SJSA1 (cell line): ENCODE measurements at places on chromosomes 7 and 10. TPM values are rescaled to one million over a fixed set of nuclear protein-coding genes. Genes with fewer than 3 reads are reported as not detected.

DNA sequence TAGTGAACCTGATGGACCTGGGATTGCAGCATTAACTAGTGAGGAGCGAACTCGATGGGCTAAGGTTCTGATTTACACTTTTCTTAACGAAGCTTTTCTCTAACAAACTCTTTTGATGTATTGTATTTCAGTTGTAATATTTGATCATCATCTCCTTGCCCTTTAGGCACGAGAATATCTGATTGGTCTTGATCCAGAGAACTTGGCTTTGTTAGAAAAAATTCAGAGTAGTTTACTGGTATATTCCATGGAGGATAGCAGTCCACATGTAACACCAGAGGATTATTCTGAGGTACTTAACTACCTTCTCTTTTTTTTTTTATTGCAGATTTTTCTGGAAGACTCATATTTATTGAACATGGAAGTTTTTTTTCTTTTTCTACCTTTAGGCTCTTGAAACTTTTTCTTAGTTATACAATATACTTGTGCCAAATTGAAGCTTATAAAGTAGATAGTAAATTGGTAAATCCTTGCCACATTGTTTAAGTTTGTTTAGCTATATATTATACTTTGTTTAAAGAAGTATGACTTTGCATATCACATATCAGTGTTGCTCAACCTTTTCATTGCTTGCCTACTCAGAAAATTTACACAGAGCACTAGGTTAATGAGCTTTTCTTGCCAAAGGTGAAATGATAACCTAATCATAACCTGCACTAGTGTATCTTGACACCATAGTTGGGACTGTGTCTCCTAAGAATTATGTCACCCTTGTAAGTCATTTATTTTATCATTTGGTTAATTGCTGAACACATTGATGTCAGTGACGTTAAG lies 30.4 kb downstream of the CROT start:
- peaks cover under 1% of the 10 kb centered on the region; the same call in 1 of the 2 replicates for H3K36me3 ChIP-seq
- no peaks in the 10 kb centered on the region for H3K27me3 ChIP-seq
- H3K4me3 ChIP-seq: no peak overlapping the region

The DLG5 gene
- total RNA-seq: 19.5 and 27.6 TPM in 2 replicates

DNA sequence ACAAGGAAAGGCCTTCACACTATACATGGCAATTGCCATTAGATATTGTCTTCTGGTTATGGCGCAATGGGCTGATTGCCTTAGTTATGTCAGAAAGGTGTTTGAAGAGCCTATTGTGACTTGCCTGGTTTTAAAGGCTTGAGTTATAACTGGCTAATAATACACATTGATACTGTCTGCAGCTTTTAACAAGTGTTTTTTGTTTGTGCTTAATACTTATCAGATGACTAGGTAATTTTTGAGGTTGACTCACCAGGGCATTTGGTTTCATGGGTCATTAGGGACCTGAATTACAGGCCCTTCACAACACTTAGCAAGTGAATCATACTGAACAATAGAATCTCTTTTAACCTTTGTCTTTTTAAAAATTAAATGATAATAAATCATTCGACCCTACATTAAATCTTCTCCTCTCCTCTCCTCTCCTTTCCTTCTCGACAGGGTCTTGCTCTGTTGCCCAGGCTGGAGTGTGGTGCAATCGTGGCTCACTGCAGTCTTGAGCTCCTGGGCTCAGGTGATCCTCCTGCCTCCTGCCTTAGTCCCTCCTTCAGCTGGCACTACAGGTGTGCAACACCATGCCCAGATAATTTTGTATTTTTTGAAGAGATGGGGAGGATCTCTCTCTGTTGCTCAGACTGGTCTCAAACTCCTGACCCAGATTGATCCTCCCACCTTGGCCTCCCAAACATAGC lies 196.3 kb downstream of the JCAD start:
- H3K4me3 ChIP-seq: no peak overlapping the region
- DNase-seq: no peak
- peaks cover 49% of the 10 kb centered on the region for H3K4me1 ChIP-seq

The MCM10 gene
- 37.5 and 39.3 TPM in 2 replicates for total RNA-seq

The DIP2C gene
- 14.0 and 17.5 TPM in 2 replicates for total RNA-seq

GRCh38 chr7:26329520-26330255 lies 38.0 kb downstream of the SNX10 start:
- no peaks in the 10 kb centered on the region for H3K36me3 ChIP-seq
- H3K4me1 ChIP-seq: no peaks in the 10 kb centered on the region
- no peaks in the 10 kb centered on the region for H3K27me3 ChIP-seq

The SLC26A3 gene
- total RNA-seq: not detected in 2 replicates

DNA sequence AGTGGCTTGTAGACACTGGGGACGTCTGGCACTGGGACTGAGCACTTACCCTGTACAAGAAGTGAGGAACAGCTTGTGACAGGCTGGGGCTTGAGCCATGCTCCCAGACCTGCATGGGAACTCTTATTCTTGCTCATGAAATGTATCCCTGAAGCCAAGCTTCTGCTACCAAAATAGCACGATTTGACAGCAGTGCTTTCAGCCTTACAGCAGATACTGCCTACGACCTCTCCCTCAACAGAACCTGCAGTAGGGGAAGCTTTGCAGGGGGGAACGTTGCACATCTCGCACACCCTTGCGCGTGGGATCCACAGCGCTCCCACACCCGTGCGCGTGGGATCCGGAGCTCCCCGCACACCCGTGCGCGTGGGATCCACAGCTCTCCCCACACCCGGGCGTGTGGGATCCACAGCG lies 88.0 kb downstream of the CREM start:
- no peaks in the 10 kb centered on the region for H3K36me3 ChIP-seq
- H3K27me3 ChIP-seq: no peaks in the 10 kb centered on the region
- no peak overlapping the region for H3K4me3 ChIP-seq

DNA sequence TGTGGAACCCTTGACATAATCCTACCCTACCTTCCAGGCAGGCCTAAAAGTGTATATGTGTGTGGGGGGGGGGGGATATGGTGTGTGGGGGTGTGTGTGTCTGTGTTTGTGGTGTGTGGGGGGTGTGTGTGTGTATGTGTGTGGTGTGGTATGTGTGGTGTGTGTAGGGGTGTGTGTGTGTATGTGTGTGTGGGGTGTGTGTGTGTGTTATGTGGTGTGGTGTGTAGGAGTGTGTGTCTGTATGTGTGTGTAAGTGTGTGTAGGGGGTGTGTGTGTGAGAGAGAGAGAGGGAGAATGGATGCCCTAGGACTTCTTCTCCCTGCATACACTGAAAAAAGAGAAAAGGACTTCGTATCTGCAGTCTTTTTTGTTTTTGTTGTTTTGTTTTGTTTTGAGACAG lies 12.3 kb upstream of the IMPDH1 start:
- no peak for DNase-seq
- H3K4me3 ChIP-seq: no peak overlapping the region
- H3K27me3 ChIP-seq: no peaks in the 10 kb centered on the region

DNA sequence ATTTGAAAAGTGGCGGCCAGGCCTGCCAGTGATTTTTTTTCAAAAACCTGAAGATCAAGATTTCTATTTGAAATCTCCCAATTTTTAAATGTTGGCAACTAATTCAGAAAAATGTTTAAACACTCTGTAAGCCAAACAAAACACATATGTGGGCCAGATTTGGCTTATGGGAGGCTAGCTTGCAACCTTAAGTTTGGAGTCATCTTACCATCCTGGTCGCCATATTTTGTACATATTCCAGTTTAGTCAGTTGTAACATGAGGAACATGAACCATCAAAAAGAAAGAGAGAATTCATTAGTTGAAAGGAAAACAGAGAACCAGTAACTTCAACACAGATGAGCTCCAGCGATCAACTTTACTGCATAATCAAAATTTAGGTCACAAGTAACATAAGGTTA lies 115.4 kb downstream of the TMEM26 start:
- H3K4me1 ChIP-seq: no peaks in the 10 kb centered on the region
- no peak overlapping the region for H3K4me3 ChIP-seq
- DNase-seq: no peak
- no peak overlapping the region for H3K27ac ChIP-seq
- H3K27me3 ChIP-seq: no peaks in the 10 kb centered on the region
- H3K36me3 ChIP-seq: no peaks in the 10 kb centered on the region

The PAPOLB gene
- not detected in 2 replicates for total RNA-seq

The LIPN gene
- not detected in 2 replicates for total RNA-seq

The MBL2 gene
- not detected in 2 replicates for total RNA-seq

The OR13A1 gene
- not detected in 2 replicates for total RNA-seq

- H3K27ac ChIP-seq: no peak overlapping the region
- no peak overlapping the region for H3K4me3 ChIP-seq
- H3K27me3 ChIP-seq: no peaks in the 10 kb centered on the region
- H3K4me1 ChIP-seq: no peaks in the 10 kb centered on the region
- no peak for DNase-seq
Measured at GRCh38 chr10:91983416-91983815, 59.8 kb downstream of the BTAF1 start.

DNA sequence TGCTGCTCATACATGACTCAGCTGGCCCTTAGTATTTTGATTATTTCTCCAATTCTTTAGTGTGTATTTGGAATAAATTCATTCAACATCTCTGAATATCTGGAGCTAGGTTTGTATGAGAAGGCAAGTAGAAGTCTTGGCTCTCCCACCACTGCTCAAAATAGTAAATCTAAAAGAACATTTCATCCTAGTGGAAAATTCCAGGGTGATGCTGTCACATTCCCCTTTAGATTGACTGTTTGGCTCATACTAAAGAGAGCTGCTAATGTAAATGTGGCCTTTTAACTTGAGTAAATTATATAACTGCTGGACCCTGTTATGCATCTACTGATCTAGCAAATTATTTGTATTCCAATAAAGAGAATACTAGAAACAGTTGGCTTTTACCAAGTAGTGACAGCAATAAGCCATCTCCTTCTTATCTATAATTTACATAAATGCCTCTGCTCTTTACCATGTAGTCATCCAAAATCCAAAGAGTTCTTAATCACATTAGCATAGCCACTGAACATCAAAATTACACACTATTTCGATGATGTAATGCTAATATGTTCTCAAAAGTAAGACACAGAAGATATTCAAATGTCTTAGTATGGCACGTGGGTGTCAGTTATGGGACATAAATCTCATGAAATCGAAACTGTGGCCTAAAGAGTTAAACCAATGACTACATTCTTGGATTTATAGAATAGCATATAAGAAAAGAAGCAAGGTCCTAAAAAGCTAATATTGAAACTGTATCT lies 86.9 kb upstream of the KCND2 start:
- no peaks in the 10 kb centered on the region for H3K4me1 ChIP-seq
- no peak overlapping the region for H3K27ac ChIP-seq
- H3K27me3 ChIP-seq: no peaks in the 10 kb centered on the region
- no peaks in the 10 kb centered on the region for H3K36me3 ChIP-seq

GRCh38 chr10:22029445-22030236 lies 26.1 kb upstream of the DNAJC1 start:
- no peak overlapping the region for H3K27ac ChIP-seq

The RUFY2 gene
- 21.4 and 21.8 TPM in 2 replicates for total RNA-seq

The ACHE gene
- total RNA-seq: 0.16 TPM in 1 of 2 replicates, not detected in the other

GRCh38 chr10:48545462-48546145 lies 59.3 kb downstream of the ARHGAP22 start:
- no peak overlapping the region for H3K27ac ChIP-seq
- DNase-seq: no peak
- no peaks in the 10 kb centered on the region for H3K36me3 ChIP-seq
- no peaks in the 10 kb centered on the region for H3K27me3 ChIP-seq

- no peak for DNase-seq
- H3K4me3 ChIP-seq: no peak overlapping the region
- H3K36me3 ChIP-seq: no peaks in the 10 kb centered on the region
- H3K27ac ChIP-seq: no peak overlapping the region
- H3K4me1 ChIP-seq: no peaks in the 10 kb centered on the region
Measured at GRCh38 chr10:107056182-107056581, 108.3 kb downstream of the SORCS1 start.

GRCh38 chr7:25460433-25460832 lies 232.1 kb upstream of the NPVF start:
- no peaks in the 10 kb centered on the region for H3K4me1 ChIP-seq
- H3K4me3 ChIP-seq: no peak overlapping the region
- H3K27ac ChIP-seq: no peak overlapping the region
- H3K36me3 ChIP-seq: no peaks in the 10 kb centered on the region

The GIMAP1 gene
- not detected in 2 replicates for total RNA-seq

DNA sequence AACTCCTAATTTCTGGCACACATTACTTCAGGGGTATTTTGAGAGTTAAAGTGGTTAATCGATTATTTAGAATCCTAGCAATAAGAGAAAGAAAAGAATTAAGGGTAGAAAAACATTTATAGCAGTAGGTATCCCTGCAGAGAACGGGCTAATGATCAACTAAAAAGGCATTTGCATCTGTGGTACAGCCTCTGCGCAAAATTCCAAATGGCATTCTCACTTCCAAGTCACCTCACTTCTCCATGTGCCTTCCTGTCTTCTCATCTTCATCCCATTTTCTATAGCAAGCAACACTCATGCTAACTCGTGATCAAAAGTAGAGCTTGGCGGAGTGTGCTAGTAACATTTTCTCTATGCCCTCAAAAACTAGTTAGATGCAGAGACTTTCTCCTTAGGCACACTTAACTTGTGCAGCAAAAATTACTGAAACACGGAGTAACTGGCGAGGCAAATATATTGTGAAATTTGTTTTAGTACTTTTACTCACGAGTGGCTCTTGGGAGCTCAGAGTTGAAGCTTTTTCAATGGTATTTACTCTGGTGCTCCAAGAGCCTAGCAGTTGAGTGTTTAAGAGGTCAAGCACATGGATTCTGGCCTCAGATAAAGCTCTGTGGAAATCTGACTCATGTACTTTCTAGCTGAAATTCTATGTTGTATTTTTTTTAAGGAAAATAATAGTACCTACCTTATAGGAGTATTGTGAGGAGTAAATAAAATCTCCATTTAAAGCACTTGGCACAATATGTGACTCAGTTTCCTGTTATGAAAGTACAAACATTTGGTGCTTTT lies 65.1 kb downstream of the MET start:
- H3K4me1 ChIP-seq: no peaks in the 10 kb centered on the region
- no peak for DNase-seq
- peaks cover 2% of the 10 kb centered on the region; the same call in 1 of the 2 replicates for H3K36me3 ChIP-seq
- H3K27me3 ChIP-seq: peaks cover 14% of the 10 kb centered on the region; the same call in 1 of the 2 replicates
- H3K27ac ChIP-seq: no peak overlapping the region

DNA sequence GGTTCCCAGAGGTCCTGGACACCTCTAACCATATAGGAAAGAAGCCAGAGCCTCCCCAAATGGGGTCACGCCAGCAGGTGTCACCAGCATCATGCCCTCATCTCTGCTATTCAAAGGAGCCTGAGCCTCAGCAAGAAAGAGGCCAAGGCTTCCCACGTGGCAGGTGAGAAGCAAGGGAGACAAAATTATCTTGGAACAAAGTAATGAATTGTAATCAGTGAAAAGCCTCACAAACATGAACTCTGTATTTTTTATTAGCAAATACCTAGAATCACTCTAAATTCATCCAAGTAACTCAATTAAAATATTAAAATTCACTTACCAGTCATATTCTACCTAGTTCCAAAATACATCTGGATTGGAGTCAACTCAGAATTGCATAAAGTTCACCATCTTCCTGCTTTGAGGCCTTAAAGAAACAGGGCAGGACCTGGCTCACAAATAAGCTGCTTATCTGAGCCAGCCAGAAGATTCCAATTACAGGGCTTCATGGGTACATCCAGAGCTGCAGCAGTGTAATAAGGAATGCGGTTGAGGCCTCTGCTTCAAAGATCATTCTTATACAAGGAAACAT lies 68.7 kb downstream of the SGMS1 start:
- peaks cover 4% of the 10 kb centered on the region; the same call in 1 of the 2 replicates for H3K4me1 ChIP-seq
- H3K27me3 ChIP-seq: no peaks in the 10 kb centered on the region

The ATG9B gene
- not detected in 2 replicates for total RNA-seq
